ENCODE measurements at places on chromosomes 2 and 18.

DNA sequence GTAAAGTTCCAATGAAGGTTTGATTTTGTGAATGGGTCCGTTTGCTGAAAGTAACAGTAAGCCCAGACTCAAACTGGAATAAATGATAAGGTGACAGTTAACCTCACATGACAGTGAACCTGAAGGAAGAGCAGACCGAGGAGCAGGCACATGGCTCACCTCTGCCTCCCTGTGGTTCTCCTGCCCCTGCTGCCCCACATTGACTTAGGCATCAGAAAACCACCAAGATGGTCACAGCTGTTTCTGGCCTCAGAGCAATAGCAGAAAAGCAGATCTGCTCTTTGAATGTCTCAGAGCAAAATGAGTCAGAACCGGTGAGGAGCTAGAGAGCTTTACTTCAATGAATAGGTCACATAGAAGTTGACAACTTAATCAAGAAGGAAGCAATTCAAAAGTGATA lies 487.6 kb downstream of the METTL4 start:
- DNase-seq, result no peak

- DNase-seq, result no peak
Measured at GRCh38 chr18:57561261-57561660, 25.2 kb downstream of the FECH start.

- DNase-seq, result no peak
Measured at GRCh38 chr18:37624318-37624717, 58.7 kb upstream of the CELF4 start.

DNA sequence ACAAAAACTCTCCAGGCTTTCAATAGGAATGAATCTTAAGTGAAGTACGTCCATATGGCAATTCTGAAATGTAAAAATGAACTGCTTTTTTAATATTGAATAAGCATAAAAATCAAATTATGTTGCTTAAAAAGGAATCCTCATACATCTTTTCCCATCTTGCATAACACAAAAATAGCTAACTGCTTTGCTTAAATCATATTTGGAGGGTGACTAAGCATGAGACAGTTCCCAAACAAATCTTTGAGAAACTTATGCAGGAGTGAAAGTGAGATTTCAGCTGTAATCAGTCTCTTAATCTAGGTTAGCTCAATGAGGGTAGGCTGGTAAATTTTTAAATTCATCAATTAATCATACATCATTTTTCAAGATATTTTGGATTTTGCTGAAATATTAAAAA lies 111.5 kb downstream of the MBD5 start:
- no peak for DNase-seq

GRCh38 chr2:151776367-151776766 lies 42.1 kb upstream of the NEB start:
- no peak for DNase-seq

GRCh38 chr18:64618390-64618789 lies 469.5 kb upstream of the LINC00305 start:
- DNase-seq, result no peak

DNA sequence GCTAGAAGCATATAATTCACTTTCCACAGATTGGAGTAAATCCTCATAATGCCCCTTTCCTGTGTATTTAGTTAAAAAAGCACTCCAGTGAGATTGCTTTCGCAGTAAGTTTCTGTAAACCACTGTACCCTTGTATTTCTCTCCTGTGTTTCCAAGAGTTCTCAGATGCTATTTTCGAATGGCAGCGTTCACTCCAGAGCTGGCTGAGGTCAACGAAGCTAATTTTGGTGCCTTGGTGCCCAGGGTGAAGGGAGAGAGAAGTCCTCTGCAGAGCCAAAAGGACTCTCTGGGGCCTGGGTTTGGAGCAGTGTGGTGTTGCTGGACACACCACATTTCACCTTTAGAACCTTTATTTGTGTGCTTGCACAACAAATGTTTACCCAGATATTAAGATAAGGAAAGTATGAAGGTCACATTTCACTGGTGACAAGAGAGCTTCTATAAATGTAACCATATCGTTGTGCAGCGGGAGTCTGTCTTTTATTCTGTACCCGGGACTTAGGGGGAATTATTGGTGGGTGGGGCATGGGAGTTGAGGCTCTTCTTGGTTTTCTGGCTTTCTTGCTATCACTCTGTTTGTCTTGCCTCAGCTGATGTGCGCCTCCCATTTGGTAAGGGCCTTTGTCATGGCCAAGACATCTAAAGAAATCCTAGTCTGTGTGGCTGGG lies 9.9 kb downstream of the EPAS1 start:
- no peak for DNase-seq

DNA sequence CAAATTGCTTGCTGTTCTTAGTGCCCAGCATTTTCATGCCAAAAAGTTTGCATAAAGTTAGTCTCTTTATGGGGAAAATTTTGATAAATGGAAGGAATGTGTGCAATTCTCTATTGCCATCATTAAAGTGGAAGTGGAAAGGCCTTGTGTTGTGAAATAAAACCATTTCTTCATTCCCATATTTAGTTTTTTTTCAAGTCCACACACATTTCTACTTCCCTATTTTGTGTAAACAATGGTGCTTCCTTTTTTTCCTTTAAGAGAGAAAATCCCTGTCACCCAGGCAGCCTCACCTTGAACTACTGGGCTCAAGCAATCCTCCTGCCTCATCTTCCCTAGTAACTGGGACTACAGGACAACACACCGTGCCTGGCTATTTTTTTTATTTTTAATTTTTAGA lies 42.3 kb upstream of the NCOA1 start:
- no peak for DNase-seq

DNA sequence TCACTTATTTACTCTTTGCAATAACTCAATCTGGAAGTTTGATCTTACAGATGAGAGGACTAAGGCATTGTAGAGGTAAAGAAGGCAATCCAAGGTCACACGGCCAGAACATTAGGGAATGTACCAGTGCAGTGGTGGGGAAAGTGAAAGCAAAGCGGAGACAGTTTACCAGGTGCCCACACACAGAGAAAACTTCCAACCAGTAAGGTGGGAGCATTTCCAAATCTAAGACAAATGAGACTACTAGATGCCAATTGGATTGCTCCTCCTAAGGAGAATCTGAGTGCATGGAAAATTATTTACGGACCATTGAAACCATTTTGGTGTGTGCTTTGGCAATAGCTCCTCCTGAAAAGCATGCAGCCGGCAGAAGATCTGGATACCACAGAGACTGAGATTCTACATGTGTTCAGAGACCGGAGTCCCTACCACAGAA lies 34.9 kb downstream of the SLC20A1 start:
- DNase-seq, result no peak

DNA sequence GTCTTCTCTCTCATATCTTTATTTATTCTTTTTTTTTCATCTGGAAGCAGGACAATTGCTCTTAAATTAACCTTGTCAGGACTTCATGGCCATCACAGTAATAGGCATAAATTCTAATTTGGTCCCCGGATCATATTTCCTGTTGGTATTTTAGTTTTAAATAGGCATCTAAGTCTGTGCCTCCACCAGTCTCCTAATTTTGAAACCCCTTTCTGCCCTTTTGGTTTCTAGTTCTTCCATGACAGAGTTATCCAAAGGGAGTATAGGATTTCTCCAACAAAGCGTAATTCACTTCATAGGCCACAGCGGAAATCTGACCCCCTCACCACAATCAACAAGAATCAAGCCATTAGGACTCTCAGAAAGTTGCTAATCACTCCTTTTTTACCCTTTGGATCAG lies 3.8 kb downstream of the EPHA4 start:
- DNase-seq, result no peak

DNA sequence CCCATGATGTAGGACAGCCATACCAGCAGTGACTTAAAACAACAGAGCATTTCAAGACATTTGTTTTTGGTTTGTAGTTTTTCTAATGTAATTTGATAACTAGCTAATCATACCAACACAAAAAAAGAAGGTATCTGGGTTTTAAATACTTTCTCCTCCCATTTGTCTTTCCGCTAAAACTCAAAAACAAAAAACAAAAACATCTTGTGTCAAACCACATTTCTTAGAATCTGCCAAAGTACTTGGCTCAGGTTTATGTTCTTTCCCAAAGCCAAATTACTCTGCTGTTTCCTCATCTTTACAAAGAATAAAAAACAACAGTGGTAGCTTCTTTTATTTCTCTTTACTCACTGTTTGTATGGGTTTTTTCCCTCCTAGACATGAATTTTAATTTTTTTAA lies 71.5 kb downstream of the GREB1L start:
- no peak for DNase-seq

Measured in GM13977 (cell line).